ENCODE measurements at places on chromosomes 16 and 17.

- DNase-seq = peak; percentile 37
Observed at GRCh38 chr17:56699186-56699894, 105.8 kb downstream of the NOG start.

DNA sequence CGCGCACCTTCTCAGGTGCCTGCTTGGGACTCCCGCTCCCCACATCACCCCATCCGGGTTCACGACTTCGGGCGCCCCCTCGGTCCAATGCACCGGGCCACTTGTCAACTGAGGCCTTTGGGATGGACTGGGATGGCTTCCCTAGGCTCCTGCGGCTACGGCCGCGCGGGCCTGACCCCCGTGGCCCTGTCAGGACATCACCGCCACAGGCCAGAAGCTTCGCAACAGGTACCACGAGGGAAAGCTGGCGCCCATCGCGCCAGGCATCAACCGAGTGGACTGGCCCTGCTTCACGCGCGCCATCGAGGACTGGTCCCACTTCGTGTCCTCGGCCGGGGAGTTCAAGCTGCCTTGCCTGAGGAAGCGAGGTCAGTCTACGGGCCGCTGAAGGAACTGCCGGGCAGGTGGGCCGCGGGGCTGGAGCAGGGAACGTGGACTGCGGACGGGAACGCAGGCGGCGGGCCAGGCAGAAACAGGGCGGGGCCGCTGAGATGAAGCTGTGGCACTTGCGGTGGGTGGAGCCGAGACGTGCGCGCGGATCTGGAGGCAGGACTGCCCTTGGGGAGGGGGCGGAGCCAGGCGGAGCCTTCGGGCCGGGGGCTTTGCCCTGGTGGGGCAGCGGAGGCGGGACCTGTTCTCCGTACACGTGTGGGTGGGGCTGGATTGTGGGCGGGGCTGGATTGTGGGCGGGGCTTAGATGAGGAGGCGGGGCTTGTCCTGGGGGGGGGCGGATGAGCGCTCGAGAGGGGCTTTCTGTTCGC is 13.7 kb upstream of the CNGB1 start:
- DNase-seq = peak; percentile 37

DNA sequence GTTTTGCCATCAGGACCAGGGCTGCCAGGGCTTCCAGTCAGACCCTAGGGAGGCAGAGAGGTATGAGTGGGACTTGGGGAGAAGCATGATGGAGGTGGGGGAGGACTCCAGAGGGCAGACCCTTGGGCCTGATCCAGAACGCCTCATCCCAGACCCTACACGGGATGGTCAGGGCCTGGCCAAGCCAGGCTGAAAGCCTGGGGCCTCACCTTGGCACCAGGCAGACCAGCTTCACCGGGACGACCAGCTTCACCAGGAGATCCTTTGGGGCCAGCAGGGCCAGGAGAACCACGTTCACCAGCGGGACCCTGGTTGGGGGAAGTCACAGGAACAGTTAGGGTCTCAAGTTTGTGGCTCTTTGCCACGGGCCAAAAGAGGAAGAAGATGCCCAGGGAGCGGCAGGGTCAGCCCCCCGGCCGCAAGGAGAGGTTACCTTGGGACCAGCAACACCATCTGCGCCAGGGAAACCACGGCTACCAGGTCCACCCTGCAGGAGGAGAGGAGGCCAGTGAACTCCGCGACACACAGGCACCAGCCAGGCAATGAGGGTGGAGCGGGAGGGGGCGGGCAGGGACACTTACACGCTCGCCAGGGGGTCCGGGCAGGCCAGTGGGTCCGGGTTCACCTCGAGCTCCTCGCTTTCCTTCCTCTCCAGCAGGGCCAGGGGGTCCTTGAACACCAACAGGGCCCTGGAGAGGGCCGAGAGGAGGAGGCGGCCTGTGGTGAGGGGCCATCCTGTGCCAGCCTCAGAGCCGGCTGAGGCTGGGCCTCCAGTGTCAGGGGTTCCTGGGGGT is 7.1 kb downstream of the COL1A1 start:
- no peak for DNase-seq

GRCh38 chr16:58036943-58037342 is 11.4 kb downstream of the MMP15 start:
- DNase-seq = no peak

- DNase-seq = no peak
Observed at GRCh38 chr16:2745116-2745890, 7.1 kb upstream of the SRRM2 start.

- peak; percentile 84 for DNase-seq
Observed at GRCh38 chr16:83926726-83927397, 26.2 kb upstream of the OSGIN1 start.

GRCh38 chr17:82217120-82217529 is 4.5 kb upstream of the CCDC57 start:
- DNase-seq = no peak

- DNase-seq = no peak
Observed at GRCh38 chr17:21374441-21375161, 1.6 kb upstream of the KCNJ12 start.

DNA sequence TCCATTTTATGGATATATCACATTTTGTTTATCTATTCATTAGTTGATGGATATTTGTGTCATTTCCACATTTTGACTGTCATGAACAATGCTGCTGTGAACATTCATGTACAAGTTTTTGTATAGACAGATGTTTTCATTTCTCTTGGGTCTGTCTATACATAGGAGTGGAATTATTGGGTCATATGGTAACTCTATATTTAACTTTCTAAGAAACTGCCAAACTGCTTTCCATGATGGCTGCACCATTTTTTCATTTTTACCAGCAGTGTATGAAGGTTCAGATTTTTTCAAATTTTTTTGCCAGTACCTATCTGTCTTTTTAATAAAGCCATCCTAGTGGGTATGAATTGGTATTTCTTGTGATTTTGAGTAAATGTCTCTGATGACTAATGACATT is 15.5 kb downstream of the NFAT5 start:
- DNase-seq = no peak

DNA sequence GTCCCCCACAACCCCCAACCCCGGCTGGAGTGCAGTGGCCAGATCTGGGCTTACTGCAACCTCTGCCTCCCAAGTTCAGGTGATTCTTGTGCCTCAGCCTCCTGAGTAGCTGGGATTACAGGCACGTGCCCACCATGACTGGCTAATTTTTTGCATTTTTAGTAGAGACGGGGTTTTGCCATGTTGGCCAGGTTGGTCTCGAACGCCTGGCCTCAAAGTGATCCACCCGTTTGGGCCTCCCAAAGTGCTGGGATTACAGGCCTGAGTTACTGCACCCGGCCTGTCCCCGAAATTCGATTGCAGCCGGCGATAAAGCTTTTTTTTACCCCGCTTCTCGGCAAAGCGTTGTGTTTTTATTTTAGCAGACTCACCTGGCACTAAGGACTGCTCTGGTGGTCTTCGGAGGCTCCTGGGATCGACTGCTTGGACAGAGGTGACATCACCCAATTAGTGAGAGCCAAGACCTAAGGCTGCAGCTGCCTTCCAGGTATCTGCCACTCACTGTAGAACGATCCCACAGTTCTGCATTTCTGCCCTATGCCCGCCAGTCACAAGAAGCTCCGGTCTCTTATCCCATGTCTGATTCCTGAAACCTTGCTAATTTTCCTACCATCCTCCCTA is 82.2 kb upstream of the ARL4D start:
- DNase-seq = peak; percentile 48

DNA sequence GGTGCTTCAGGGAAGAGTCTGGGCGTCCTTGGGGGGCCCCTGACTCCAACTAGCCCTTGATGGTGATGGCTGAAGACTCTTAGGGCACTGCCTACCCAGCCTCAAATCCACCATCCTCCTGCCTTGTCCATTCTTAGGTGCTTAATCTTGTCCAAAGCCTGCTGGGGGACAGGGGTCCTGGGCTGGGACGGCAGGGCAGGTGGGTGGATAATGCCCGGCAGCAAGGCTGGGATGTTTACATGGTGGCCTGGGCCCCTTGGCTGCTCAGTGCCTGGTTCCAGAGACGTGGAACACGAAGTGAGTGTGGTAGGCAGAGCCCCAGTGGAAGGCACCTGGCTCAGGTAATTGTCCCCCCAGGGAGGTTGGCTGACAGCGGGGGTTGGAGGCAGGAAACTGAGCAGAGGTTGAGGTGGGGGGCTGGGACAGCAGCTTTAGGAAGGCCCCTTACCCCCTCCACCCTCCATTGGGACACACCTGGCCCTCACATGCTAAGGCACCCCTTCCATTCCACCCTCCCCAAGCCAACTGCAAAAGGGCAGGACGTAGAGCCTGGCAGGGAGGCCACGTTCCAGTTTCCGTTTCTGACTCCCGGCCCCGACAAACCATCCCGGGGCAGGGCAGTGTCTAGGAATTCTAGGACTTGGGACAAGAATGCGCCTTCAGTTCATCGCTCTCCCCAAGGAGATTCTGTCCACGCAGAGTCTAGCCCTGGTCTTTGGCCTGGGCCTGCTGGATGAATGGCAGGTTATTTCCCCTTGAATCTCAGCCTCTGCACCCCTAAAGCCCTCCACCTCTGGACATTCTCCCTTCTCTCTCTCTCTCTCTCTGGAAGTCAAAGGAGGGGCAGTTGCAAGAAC is 1.9 kb downstream of the FOXJ1 start:
- no peak for DNase-seq

DNA sequence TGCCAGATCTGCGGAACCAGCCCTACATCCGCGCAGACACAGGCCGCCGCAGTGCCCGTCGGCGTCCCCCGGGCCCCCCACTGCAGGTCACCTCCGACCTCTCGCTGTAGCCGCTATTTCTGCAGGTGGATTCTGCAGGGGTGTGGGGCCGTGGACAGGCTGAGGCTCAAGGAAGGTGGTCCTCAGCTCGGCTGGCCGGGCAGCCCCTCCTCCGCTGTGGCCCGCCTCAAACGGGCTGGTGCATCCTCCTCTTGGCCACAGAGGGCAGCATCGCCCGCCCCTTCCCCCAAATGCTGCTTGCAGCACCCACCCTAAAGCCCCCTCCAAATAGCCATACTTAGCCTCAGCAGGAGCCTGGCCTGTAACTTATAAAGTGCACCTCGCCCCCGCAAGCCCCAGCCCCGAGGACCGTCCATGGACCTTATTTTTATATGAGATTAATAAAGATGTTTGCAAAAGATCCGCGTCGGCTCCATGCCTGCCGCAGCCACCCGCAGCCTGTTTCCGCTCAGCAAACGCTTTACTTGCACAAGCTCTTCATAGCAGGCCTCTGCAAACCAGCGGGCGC is 14.9 kb downstream of the SPATA32 start:
- DNase-seq = peak; percentile 36

- DNase-seq = no peak
Observed at GRCh38 chr16:47905771-47906170, 250.0 kb downstream of the ABCC12 start.

DNA sequence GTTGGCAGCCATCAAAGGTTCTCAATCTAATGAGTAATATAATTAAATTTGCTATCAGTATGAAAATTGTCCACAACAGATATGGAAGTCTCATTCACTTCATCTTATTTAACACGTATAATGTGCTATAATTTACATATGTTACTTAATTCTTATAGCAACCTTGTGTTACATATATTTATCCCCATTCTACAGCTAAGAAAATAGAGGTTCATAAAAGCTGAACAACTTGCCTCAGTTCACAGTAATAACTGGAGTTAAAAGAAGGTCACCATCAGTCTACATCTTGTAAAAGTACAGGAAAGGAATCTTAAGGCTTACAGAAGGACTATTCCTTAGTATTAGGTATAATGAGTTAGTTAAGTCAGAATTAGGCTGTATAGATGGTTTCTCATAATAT is 27.9 kb downstream of the STXBP4 start:
- DNase-seq = no peak

DNA sequence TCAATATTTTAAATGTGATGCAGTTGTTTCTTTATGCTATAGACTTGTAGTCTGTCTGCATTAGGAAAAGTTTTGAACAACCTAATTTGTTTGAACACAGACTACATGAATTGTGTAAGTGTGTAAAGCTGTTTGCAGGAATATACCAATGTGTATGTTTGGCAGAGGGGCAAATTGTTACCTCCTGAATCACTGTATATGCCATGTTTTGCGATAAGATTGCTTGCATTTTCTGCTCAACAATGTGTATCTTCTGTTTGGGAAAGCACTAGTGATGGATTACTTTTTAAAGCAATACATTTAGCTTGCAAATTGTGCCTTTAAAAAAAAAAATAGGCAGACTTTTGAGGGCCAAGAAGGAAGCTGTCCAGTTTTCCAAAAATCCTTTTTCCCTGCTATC is 14.6 kb downstream of the RBBP6 start:
- no peak for DNase-seq

DNA sequence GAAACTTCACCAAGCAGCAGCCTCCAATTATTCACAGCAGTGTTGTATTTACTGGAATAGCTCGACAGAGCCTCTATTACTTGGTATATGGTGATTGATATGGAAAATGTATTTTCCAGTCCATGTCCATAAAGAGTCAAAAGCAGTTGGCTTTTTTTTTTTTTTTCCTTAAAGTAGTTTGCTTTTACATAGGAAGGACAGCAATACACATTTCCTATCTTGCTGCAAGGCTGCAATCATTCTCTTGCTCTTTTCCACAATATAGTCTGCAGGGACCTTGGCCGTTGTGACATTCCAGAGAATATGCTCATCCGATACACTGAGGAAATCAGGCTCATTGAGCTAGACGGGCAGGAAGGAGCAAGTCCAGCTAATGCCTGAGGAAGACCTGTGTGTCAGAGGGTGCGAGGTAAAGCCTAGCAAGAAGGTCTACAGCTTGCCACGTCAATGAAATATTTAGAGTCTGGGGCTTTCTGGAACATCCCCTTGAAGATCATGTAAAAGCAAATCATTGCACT is 131.1 kb downstream of the ENGASE start:
- no peak for DNase-seq

- no peak for DNase-seq
Observed at GRCh38 chr17:9802294-9802693, 10.9 kb upstream of the DHRS7C start.

GRCh38 chr17:63258785-63259184 is 187.3 kb downstream of the CYB561 start:
- no peak for DNase-seq
